ENCODE measurements at places on chromosomes 4 and X.
A peak's percentile ranks its signal among the peaks of the same experiment; 100 is the strongest.

GRCh38 chr4:166075599-166075998 lies 202.6 kb downstream of the TLL1 start:
- no peak for DNase-seq

DNA sequence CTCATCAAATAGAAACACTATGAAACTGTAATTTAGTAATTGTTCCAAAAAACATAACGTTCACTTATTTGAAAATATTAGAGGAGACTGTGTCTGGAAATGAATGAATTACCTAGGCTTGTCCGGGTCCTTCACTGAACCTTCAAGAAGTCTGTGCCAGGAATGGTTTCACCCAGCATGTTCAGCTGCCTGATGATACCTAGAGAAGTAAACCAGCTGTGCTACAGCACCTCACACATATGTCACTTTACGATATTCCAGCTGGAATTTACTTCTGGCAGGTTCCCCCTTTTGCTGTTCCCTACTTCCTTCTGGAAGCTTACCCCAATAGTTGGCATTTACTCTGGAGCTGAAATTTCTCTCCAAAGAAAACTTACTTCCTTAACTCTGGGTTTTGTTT lies 906.5 kb downstream of the FAT4 start:
- no peak for DNase-seq

- no peak for DNase-seq
These were observed 121.1 kb downstream of the SPATA18 start for GRCh38 chr4:52172166-52172565.

DNA sequence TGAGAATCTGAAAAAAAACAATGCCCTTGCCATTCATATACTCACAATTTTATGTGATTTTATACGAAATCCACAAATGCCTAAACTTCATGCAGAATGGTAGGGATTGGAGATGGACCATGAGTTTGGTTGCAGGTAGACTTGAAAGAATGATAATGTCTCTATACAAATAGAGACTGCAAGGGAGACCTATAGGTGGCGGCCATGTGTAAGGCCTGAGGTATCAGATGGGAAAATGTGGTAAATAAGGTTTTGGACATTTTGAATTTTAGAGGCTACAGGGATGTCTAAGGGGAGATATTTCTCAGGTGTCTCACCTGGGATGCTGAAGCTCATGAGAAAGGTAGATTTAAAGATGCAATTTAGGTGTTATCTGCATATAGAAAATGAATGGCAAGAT lies 78.0 kb downstream of the GABRB1 start:
- no peak for DNase-seq

DNA sequence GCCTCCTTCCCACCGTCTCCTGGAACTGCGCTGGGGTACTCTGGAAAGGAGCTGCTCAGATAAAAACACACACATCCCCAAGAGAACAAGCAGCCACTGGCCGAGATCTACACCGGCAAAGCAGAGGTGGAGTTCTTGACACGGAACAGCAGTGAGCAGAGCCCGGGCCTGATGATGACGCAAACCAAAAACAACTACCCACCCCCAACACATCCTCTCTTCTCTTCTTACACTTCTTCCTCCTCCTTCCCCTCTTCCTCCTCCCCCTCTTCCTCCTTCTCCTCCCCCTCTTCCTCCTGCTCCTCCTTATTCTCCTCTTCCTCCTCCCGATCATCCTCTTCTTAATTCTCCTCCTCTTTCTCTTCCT lies 4.6 kb downstream of the PNMA5 start:
- DNase-seq: no peak

DNA sequence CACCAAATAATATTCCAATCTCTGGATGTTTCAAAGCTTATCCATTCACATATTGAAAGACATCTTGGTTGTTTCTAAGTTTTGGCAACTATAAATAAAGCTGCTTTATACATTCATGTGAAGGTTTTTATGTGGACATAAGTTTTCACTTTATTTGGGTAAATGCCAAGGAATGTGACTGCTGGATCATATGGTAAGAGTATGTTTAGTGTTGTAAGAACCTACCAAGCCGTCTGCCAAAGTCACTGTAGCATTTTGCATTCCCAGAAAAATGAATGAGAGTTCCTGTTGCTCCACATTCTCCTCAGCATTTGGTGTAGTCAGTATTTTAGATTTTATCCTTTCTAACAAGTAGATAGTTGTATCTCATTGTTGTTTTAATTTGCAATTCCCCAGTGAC lies 1047.7 kb downstream of the C4orf33 start:
- no peak for DNase-seq

GRCh38 chr4:149638073-149638472 lies 177.6 kb downstream of the IQCM start:
- DNase-seq: no peak

DNA sequence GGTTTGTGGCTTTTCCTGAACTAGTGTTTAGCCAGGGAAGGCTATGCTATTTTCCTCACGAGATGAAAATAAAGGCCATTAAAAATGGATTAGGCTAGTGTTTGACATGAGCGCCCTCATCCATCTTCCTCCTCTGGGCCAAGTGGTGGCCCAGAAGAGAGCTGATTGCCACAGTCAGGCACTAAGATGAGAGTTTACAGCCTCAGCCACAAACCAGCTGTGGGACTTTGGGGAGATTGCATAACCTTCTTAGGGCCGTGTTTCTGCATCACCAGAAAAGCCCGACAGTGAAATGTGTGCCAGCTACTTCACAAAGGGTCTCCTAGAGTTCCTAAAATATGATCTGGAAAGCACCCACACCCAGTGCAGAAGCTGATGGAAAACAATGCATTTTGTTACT lies 42.3 kb upstream of the LNX1 start:
- no peak for DNase-seq

DNA sequence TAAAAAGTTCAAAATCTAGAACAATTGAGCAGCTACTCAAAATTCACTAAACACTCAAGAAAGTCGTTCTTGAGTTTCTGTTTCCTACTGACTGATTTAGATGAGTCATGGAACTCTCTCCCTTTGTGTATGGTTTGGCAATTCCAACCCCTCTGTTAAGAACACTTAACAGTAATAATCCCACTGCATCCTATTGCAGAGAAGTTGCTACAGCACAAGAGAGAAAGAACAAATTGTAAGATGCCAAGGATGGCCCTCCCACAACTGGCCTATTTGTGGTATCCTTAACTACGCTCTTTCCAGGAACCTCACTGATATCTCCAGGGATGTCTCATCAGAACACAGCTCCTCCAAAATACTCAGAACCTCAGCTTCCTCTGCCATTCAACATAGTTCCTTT lies 701.8 kb upstream of the TENM3 start:
- DNase-seq: no peak

- DNase-seq: no peak
These were observed 22.2 kb upstream of the HMX1 start for GRCh38 chr4:8893624-8894423.

DNA sequence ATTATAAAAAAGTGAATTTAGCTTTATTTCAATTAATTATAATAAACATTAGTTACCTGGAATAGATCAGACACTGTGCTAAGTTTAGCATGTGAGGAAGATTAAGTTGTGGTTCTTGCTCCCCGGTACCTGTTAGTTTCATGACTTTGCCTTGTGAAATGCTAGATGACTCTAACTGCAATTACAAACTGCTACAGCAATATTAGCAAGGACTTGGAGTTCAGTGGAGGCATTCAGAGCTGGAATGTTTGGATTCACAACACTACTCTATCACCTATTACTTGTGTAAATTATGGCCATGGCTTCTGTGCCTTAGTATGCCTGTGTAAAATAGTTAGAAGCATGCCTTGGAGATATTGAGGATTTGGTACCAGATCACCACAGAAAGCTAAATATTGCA lies 21.4 kb upstream of the ANXA10 start:
- DNase-seq: no peak

GRCh38 chrX:72716766-72717165 lies 2.7 kb upstream of the PHKA1 start:
- no peak for DNase-seq

DNA sequence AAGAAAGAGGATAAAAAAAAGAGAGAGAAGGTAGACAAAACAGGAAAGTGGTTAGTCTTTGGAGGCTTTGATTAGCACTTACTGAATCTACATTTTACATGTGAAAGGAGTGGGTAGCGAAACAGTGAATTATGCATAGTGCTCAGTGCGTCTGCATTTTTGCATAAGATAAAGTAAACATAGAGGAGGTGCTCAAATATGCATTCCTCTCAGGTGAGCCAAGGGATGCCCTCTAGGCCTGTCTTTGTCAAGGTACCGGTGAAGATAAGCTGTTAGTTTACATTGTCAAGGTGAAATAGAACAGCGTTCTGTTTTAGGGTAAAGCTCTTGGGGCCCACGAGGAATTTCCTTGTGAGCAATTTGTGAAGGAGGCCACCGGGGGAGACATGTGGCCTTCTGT lies 260.6 kb downstream of the TRIML1 start:
- DNase-seq: peak; percentile 54

DNA sequence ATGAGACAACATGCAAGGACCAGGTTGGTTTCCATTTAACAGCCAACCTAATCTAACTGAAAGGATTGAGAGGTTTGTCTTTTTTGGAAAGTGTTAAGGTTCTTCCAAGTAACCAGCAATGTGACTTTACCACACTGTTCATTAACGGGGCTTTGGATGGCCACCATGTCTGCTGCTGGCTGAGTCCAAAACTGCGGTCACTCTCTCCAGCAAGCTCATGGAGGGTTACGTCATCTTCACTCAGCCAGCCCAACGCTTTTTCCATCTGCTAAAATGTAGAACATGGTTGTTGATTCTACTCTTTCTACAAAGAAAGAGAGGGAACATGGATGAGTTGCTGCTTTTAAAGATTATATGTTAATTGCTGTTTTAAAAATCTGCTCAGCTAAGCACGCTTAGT lies 11.0 kb downstream of the PKD2 start:
- DNase-seq: no peak

- no peak for DNase-seq
These were observed 51.1 kb downstream of the RPS6KA3 start for GRCh38 chrX:20215565-20215964.

DNA sequence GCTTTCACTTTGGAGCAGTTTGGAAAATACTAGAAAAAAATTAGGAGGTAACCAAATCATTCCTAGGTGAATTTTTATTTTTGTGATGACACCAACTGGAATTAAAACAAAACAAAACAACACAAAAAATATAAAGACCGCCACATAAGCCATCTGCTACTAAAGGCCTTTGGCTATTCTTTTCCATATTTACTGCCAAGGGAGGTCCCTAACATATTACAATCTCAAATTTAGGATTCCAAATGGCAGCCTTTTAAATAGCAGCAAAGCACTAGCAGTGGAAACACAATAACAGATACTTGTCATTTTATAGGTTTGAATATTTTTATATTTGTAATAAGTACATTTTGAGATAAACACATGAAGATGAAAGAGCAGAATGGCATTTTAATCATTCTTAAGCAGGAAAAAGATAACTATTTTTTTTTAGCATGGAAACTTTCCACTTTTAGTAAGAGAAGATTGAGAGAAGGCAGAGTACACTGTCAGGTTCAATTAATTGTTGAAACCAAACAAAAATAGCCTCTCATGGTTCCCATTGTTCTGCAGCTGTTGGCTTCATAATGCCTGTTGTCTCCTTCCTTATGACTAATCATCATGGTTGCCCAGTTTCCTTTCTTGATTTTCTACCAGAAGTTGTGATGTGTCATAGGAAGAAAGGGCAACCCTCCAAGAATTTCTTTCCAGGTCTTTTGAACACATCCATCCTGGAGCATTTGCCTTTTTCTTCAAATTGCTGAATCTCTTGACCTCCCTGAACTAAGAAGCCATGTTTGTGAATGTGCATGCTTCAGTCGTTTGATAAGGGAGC lies 219.0 kb upstream of the EMCN start:
- no peak for DNase-seq

DNA sequence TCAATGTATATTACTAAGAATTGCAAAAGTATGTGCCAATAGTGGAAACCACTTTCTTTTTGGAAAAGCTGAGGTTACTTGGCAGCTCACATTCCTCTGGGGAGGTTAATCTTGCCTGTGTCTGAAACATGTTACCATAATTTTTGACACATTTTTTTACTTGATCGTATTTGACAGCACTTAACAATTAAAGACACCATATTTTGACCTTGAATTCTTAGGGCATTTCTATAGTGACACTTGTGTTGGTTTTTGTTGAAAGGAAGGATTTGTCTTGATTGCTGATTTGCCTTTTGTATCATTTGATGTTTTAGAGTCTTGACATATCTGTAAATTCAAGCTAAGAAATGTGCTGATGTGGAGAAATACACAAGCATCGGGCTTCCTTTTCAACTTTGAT lies 2135.5 kb downstream of the PCDH7 start:
- no peak for DNase-seq

DNA sequence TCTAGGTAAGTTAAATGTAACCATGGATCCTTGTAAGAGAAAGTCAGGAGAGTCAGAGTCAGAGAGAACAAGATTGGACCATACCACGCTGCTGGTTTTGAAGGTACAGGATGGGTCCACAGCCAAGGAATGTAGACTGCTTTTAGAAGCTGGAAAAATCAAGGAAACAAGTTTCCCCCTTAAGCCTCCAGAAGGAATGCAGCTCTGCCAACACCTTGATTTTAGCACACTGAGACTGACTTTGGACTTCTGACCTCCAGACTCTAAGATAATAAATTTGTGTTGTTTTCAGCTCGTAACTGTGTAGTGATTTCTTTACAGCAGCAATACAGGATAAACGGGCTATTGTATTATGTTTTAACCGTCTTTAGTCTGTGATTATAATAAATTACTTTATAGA lies 108.0 kb upstream of the USP38 start:
- no peak for DNase-seq

GRCh38 chr4:1964443-1964842 lies 44.3 kb downstream of the NELFA start:
- no peak for DNase-seq

- no peak for DNase-seq
These were observed 27.1 kb upstream of the NSUN7 start for GRCh38 chr4:40722576-40723161.
